ENCODE measurements at places on chromosomes 4 and X.

DNA sequence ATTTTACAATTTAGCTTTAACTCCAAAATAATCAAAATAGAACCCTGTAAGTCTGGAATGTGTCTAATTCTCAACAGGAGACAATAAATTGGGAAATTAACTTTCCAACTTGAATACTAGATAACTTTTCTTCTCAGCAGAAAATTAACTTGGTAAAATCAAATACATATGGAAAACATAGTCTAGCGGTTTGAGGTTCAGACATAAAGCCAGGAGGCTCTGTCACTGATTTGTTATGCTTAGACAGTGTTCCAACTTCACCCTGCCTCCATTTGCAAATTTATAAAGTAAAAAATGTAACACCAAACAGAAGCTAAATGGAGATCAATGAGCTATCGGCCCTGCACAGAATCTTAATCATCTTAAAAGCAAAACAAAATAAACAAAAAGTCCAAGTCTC, 46.3 kb downstream of the TBCK start:
- DNase-seq: no peak

GRCh38 chr4:70594196-70594595, 2.1 kb downstream of the AMBN start:
- no peak for DNase-seq

- no peak for DNase-seq
Observed at GRCh38 chr4:160026721-160027120, 923.8 kb downstream of the RAPGEF2 start.

DNA sequence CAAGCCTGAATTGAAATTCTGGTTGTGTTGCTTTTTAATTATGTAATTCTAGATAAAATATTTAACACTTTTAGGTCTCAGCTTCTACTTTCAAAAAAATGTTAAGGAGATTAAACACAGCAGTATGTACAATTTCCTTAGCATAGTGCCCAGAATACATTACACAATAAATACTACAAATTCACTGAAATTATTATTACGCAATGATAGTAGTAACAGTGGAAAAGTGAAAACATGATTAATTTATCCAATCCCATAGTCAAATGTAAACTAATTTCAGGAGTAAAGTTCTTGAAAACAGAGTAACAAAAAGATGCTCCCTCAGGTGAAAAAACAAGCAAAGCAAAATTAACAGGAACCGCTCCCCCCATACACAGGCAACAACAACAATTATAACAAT, 1915.4 kb downstream of the STIM2 start:
- DNase-seq: no peak

GRCh38 chrX:147710301-147710700, 201.4 kb upstream of the FMR1 start:
- no peak for DNase-seq

DNA sequence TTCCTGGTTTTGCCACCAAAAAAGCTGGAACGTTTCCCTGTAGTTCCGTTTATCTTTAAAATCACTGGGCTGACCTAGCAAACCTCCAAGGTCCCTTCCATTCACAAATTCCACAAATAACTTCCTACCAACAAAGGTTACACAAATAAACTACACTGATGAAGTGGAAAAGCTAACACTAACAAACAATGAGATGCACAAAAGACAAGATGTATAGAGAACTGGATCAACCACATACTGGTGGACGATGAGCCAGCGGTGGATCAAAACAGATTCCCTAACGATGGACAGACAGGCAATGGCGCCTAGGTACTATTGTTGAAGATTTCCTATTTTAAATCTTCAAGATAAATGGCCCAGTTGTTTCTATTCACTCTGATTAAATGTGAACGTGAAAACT, 15.5 kb downstream of the AFAP1 start:
- no peak for DNase-seq

- DNase-seq: no peak
Observed at GRCh38 chr4:16026160-16026761, 57.6 kb downstream of the PROM1 start.

GRCh38 chr4:39039108-39039507, 6.9 kb upstream of the TMEM156 start:
- no peak for DNase-seq

- DNase-seq: no peak
Observed at GRCh38 chrX:54786967-54787366, 11.1 kb downstream of the ITIH6 start.

DNA sequence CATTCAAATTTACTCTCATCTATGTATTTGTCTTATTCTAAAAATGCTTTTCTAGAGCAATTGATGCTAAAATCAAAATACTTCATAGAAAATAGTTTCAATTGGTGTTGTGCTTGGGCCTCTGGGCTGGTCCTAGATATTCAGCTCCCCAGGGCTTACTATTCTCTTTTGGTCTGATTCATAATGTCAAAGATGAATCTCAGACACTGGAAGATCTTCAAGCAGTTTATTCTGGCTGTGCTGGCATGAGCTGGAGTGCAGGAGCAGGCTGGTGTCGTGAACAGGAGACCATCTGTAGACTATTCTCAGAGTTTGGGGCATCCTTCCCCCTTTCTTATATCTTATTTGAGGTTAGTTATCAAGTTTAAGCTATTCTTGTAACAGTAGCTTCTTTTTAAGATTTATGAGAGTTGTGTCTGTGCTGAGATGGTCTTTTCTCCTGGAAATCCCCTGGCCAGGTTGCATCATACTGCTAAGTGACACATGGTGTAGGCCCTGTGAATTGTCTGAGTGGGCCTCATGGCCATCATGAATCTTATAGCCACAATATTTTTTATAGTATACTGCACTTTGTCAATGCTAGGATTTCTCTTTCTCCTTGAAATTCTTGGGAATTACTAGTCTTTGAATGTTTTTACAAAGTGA, 1624.0 kb upstream of the IGFBP7 start:
- DNase-seq: no peak

- no peak for DNase-seq
Observed at GRCh38 chrX:134694333-134695322, 36.4 kb upstream of the PLAC1 start.

DNA sequence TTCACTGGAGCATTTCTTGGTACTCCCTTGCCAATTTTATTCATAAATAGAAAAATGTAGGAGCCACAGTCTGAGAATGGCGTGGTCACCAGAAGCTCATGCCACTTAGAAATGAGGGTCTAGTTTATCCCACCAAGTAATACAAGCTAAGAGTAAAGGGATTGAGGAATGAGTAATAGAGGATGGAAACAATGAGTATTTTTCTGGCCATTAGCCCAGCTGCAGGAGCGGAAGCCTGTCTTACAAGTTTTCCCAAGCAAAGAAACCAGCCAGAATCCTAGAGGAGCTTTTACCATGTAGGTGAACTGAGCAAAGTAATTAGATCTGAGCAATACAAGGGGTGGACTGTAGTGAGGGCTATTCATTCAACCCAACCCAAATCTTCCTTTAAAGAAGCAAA, 160.7 kb upstream of the NPY2R start:
- no peak for DNase-seq

DNA sequence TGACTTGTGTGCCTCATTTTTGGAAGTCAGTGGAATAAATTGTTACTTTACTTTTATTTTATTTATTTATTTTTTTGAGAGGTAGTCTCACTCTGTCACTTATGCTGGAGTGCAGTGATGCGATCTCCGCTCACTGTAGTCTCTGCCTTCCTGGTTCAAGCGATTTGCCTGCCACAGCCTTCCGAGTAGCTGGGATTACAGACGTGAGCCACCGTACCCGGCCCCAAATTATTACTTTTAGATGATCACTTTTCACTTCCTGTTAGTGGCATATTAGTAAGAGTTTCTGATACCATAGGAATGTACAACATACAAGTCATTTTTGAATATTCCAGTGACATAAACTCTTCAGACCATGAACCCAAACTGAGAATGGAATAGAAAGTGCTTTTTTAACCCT, 611.0 kb upstream of the MAGEB2 start:
- DNase-seq: no peak

GRCh38 chrX:39168609-39169008, 367.4 kb downstream of the MID1IP1 start:
- no peak for DNase-seq
